Foreskin keratinocyte (primary cell): ENCODE measurements at places on chromosomes 5 and 9.

DNA sequence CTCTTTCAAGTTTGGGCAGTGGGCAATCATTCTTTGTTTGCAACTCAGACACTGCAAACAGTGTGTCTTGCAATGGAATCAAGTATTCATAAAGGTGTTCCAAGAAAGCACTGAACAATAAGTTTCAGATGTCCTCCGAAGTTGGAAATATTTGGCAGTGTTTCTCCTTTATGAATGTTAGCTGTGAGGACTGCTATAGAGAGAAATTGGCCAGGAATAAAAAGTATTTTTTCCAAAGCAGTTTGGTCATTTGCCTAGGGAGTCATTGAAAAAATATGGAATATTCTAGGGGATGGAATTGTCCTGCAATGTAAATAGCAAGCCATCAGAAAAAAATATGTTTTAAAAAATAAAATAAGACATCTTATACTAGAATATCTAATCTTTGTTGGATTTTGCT, 688.6 kb upstream of the SEMA6A start:
- DNase-seq: no peak

DNA sequence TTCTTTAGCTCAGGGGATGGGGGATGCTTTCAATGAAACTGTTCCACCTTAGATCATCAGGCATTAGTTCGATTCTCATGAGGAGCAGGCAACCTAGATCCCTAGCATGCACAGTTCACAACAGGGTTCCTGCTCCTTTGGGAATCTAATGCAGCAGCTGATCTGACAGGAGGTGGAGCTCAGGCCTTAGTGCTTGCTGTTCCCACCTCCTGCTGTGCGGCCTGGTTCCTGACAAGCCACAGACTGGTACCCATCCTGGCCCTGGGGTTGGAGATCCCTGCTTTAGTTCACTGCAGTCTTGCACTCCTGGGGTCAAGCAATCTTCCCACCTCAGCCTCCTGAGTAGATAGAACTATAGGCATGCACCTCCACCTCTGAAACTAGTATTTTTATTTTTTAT, 1369.8 kb upstream of the NUDT12 start:
- no peak for DNase-seq

DNA sequence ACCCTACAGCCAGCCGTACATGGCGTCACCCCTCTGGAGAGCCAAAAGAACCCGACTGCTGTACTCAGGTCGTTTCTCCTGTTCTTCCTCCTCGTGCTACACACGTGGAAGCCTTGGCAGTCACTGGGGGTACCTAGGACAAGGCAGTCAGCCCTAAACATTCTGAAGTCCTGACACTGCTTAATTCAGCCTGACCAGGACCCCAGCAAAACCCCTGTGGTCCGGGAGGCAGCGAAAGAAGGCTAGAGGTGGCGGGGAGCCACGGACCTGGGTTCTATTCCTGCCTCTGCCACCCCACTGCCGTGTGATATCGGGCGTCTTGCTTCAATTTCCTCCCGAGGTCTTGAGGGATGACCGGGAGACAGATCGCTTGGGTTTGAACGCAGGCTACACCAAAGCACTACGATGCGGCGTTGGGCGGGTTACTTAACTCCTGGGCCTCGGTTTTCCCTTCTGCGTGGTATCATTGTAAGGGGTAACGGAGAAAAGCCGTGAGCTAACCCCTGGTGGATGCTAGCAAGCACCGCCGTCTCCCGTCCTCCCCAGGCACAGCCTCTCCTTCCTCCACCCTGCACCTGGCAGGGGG, 429 bp upstream of the ARL10 start:
- no peak for DNase-seq

- no peak for DNase-seq
Observed at GRCh38 chr5:105632043-105632442, 2038.7 kb downstream of the EFNA5 start.

DNA sequence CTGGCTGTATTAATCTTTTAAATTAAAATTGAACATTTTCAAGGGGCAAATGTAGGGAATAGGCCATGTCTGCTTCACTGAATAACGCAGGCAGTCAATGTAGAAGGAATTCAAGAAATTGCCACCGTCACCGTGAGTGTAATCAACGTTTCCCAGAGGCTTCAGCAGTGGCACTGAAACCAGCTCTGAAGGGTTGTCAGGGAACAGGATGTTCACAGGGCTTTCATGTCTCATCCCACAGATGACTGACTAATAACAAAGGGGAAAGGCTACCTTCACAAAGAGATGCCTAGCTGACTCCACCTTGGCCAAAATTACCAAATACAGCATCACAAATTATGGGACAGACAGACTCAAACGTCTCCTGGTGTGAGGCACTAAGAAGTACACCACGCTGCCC, 70.4 kb upstream of the SIMC1 start:
- peak; percentile 19 for DNase-seq

DNA sequence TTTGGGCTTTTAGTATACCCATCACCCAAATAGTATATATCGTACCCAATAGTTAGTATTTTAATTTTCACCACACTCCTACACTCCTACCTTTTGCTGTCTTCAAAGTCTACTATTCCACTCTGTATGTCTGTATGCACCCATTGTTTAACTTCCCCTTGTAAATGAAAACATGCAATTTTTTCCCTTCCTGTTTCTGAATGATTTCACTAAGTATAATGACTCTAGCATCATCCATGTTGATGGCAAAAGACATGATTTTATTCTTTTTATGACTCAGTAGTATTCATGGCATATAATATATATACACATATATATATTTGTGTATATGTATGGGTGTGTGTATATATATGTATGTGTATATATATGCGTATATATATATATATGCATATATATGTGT, 63.1 kb upstream of the FAM174A start:
- DNase-seq: no peak

DNA sequence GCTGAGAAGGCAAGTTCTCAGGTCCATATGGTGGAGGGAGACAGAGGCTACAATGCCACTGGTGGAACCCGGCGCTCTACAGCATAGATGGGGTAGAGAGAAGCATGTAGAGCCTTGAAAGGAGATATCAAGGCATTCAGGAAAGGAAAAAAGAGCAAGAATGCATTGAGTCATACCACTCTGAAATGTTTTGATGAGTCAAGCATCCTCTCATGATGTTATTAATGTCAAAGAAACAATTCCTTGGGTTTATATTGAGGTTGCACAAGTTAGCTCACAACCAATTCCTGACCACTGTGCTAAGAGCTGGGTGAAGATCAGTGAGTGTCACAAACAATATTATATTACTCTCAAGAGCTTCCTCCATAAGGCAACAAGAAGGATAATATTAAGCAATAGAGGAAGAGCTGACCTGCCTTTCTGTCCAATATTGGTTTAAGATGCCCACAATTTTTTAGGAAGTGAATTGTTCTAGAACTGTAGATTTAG, 178.0 kb downstream of the RFK start:
- DNase-seq: peak; percentile 93

DNA sequence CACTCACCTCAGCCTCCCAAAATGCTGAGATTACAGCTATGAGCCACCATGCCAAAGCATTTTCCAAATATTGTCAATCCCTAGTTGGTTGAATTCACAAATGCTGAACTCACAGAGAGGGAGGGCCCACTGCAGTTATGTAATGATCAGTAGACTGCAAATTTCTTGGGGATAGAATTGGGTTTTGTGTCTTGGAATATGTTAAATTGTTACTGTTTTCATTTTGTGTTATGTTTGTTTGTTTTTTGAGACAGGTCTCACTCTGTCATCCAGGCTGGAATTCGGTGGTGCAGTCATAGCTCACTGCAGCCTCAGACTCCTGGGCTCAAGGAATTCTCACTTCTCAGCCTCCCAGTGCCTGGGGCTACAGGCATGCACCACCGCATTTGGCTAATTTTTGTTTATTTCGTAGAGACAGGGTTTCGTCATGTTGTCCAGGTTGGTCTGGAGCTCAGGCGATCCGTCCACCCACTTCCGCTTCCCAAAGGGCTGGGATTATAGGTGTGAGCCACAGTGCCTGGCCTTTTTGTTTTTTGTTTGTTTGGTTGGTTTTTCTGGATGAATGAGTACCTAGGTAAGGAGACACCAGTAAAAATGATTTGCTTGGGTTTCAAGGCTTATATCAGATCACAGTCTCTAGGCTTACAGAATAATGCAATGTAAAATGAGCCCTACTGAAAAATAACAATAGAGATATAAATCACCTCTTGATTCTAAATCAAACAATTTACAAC, 31.5 kb upstream of the LMNB1 start:
- DNase-seq: no peak

DNA sequence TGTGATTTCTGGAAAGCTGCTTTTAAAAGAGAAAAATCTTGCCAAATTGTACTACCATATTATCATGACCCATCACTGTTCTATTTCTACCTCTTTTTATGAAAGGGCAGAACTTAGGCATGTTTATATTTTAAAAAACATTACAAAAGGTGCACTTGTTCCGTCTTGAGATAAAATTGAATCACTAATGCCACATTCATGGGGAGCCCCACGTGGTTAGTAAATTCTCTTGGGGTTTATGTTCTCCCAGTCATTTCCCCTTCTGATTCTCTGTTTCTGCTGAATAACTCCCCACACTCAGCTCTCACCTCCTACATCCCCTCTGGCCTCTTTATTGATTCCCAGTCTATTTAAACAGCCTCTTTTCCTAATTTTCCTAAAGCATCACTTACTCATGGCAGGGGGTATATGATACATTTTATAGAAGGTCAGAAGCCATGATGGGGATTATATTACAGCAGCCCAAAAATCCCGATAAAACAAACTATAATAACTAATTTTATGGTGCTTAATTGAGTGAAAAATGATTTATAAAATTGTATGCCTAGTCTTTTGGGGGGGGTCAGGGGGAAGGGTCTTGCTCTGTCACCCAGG, 19.7 kb upstream of the VLDLR start:
- no peak for DNase-seq
